ENCODE measurements at places on chromosomes 5 and 9.

DNA sequence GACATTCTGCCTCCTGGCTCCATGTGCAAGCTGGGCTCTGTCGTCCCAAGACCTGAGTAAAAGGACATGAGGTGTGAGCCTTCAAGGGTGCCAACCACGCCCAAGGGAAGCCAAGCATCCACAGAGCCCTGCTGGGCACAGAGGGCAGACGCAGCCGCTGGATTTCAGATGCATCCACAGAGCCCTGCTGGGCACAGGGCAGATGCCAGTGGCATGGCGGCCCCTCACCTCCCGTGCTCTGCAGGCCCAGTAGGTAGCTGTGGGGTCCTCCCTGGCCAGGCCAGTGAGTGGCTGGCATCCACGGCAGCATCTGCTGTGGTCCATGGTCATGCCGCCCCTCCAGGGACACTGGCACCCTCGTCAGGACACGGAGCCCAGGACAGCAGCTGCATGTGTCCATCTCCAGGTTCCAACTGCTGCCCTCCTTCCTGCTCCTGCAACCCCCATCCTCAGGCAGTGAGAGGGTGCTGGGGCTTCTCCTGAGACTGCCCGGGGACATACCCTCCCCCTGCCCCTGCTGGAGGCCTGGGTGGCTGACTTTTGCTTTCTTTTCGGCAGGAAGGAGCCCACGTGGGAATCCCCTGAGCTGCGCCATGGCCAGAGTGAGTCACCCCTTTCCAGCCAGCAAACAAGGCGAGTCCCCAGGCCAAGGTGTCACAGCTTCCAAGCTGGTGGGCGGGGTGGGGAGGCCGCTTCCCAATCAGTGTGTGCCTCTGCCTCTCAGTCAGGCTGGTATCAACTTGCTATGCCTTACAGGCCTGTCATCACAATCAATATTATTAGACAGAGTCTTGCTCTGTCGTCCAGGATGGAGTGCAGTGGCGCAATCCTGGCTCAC, 4.0 kb upstream of the TRAF2 start:
- DNase-seq: peak; percentile 88

- no peak for DNase-seq
Measured at GRCh38 chr5:37816883-37817282, 23.0 kb downstream of the GDNF start.

DNA sequence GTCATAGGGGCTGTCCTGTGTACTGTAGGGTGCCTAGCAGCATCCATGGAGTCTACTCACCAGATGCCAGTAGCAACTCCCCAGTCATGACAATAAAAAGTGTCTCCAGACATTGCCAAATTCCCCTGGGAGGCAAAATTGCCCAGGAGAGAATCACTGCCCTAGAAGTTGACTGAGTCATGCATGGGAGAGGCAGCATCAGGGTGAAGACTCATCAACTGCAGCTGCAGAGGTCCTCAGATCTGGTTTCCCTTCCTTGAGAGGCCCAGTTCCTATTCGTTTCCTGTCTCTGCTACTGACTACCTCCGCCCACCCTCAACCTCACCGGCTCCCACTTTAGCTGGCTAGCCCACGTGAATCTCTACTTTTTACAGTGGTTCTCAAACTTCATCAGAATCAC, 88.6 kb upstream of the AGXT2 start:
- no peak for DNase-seq

DNA sequence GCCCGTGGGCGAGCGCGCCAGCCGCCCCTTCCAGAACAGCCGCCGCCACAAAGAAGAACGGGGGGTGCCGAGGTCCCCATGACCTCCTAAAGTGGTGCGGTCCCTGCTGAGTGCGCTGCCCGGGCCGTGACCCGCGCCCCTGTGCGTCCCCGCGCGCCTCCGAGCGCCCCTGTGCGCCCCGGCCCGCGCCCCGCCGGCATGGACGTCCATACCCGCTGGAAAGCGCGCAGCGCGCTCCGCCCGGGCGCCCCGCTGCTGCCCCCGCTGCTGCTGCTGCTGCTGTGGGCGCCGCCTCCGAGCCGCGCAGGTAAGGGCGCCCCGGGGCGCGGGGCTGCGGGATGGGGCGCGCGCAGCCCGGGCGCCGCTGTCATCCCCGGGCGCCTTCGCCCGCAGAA, 384 bp downstream of the COL5A1 start:
- DNase-seq: no peak

DNA sequence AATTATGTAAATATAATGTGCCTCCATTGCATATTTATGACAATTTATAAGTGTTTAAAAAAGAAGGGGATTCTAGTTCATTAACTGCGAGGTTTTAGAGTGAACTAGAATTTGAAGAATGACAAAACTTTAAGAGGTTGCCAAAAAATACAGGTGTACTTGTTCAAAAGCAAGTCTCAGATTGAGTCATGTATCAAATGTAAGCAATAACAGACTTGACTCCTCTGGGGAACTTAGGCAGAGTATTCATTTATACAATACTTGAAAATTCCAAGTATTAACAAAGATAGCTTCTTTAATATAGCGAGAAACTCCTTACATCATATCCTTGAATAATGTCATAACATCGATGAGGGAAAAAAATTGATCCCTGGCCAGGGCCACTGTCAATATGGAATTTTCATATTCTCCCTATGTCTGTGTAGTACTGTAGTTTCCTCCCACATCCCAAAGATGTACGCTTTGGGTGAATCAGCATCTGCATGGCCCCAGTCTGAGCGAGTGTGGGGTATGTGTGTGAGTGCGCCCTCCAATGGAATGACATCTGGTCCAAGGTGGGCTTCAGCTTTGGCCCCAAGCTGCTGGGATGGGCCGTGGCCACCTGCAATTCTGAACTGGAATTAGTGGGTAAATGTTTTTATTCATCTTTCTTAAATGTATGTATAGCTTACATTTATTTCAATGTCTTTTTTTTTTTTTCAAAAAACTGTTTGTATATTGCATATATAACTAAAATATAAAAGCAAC, 70.1 kb downstream of the RIC1 start:
- no peak for DNase-seq

- DNase-seq: no peak
Measured at GRCh38 chr9:122133263-122133983, 26.2 kb downstream of the NDUFA8 start.

DNA sequence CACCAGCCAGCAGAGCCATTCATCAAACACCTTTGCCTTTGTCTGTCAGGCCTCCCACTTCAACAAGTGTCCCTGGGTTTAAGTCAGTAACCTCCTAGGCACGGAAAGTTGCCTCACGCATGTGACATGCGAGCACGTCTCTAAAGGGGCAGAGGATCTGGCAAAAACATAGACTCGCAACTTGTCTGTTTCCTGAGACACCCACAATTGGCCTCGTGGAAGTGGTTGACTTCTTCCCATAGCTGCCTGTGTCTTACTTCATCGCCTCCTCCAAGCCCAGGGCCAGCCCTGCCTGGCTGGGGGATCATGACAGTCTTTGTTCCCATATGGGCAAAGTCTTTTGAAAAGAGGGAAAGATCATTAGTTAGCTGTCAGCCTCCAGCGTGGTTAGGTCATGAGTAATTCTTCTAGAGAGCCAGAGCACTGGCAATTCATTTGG, 35.5 kb upstream of the GLRX start:
- DNase-seq: no peak

- no peak for DNase-seq
Measured at GRCh38 chr5:132468656-132469379, 21.8 kb downstream of the IRF1 start.

DNA sequence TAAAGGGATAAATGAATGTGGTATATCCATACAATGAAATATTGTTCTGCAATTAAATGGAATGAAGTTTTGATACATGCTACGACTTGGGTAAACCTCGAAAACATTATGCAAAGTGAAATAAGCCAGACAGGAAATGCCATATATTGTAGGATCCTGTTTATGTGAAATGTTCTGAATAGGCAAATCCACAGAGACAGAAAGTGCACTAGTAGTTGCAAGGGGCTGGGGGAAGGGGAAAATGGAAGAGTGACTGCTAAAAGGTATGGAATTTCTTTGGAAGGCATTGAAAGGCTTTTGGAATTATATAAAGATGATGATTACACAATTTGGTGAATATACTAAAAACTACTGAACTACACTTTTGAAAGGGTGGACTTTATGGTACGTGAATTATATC, 97.0 kb downstream of the FOXD1 start:
- DNase-seq: no peak

Measured in CD4-positive, alpha-beta T cell treated with Interleukin-6 at 100 ng/mL for 8 hours (primary cell).